NAMALWA (cell line): ENCODE measurements at places on chromosomes 13 and 19.
A peak's percentile ranks its signal among the peaks of the same experiment; 100 is the strongest.

DNA sequence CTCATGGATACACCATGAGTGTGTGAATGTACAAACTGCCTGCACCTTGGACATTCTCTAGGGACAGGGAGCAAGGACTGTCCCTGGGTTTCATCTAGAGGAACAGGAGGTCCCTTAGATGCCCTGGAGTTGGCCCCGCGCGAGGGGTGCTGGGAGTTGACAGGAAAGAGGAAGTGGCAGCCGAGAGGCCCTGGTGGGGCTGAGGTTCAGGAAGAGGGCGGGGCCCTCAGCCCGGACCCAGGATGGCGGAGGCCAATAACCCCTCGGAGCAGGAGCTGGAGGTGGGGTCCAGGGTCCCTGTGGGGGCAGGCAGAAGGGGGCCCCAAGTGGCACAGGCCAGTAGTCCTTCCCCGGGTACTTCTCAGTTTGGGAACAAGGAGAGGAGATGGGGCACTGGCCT lies 6.9 kb downstream of the PKN1 start:
- peak; percentile 85 for DNase-seq

- DNase-seq, result no peak
Observed at GRCh38 chr19:7779631-7780486, 16.8 kb downstream of the CLEC4M start.

- DNase-seq, result no peak
Observed at GRCh38 chr13:37338726-37339385, 233.4 kb upstream of the CSNK1A1L start.

DNA sequence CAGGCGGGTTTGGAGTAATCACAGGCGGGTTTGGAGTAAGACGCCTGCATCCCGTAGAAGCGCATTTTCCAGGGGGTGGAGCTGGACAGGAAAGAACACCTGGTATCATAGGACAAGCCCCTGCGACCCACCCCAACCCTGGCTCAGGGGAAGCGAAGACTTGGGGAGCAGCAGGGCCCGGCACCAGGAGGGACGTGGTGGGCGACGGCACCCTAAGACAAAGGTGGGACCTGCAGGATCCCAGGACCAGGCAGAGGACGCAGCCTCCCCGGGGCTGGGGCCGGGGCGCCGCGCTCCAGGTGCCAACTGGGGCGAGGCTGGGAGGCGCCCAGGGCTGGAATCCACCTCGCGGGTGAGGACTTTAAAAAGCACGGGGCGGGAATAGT lies 520 bp downstream of the ZNF600 start:
- DNase-seq, result no peak

GRCh38 chr19:7242601-7243258 lies 51.5 kb downstream of the INSR start:
- peak; percentile 90 for DNase-seq

DNA sequence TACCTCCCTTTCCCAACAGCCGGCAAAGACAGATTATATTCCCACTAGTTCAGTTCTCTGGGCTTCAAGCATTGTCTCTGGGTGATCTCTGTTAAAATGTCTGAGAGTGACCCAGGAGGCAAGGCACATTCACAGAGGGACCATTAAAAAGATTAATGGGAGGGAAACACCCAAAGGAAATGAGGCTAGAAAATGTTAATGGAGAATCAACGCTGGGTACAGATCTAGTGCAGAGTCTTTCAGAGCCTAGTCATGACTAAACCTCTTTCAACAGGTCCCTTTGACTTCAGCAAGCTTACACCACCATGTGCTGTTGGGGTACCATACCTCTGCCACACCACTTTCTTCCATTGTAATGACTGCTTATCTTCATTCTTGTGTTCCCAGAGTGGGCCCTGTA lies 358.6 kb downstream of the DCT start:
- no peak for DNase-seq

- no peak for DNase-seq
Observed at GRCh38 chr19:16233836-16234551, 36.3 kb downstream of the AP1M1 start.

DNA sequence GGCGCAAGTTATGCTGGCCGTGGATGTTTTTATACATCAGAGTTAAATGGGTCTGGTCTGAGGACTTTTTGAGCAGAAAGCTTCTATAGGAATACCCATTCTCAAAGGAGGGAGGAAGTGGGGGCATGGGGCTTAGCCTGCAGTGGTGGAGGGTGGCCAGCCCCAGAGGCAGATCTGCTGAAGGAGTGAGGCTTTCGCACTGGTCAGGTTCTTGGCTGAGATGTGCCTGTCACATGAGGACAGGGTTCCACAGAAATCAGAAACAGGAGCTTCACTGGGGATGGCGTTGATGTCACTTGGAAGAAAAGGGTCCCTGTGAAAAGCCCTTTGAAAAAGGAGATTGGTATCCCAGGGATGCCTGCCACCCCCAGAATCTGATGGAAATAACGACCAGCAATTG lies 100.7 kb upstream of the MCF2L start:
- DNase-seq, result no peak

- DNase-seq, result no peak
Observed at GRCh38 chr13:108409730-108410129, 140.2 kb downstream of the TNFSF13B start.

GRCh38 chr19:48549380-48549779 lies 2.6 kb upstream of the SULT2B1 start:
- DNase-seq, result no peak

GRCh38 chr19:29576046-29576606 lies 30.0 kb upstream of the POP4 start:
- no peak for DNase-seq

- no peak for DNase-seq
Observed at GRCh38 chr19:29676586-29676985, 11.3 kb downstream of the PLEKHF1 start.

DNA sequence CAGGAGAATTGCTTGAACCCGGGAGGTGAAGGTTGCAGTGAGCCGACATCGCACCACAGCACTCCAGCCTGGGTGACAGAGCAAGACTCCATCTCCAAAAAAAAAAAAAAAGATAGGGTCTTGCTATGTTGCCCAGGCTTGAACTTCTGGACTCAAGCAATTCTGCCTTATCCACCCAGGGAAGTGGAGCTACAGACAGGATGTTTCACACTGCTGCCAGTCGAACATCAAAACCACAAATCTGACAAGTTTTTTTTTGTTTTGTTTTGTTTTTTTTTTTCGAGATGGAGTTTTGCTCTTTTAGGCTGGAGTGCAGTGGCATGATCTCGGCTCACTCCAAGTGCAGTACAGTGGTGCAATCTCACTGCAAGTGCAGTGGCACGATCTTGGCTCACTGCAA lies 10.8 kb downstream of the XPO4 start:
- no peak for DNase-seq

GRCh38 chr19:48249502-48250014 lies 6.2 kb downstream of the CARD8 start:
- DNase-seq, result peak; percentile 47

DNA sequence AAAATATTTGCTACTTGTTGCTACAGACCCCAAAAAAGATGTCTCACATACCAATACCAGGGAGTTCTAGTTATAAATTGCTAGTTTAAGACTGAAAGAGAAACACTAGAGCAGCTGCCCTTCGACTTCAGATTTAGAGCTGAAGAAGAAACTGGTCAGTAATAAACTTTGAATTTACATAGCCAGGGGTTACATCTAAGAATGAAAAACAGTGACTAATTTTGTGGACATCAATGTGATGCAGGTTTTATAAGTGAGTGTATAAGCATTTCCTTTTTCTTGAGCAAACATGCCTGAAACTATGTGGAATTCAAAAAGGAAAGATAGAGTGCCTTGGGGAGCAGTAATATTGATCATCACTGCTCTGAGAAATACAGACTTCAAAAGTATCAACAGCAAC lies 724.9 kb upstream of the MIR17HG start:
- DNase-seq, result no peak

GRCh38 chr19:39546599-39546998 lies 6.6 kb upstream of the EID2 start:
- DNase-seq, result no peak

- no peak for DNase-seq
Observed at GRCh38 chr19:28471731-28472510, 741.0 kb downstream of the UQCRFS1 start.

GRCh38 chr19:1425102-1425837 lies 12.9 kb upstream of the RPS15 start:
- no peak for DNase-seq

GRCh38 chr19:4369888-4370260 lies 26.5 kb downstream of the MPND start:
- DNase-seq, result peak; percentile 69

DNA sequence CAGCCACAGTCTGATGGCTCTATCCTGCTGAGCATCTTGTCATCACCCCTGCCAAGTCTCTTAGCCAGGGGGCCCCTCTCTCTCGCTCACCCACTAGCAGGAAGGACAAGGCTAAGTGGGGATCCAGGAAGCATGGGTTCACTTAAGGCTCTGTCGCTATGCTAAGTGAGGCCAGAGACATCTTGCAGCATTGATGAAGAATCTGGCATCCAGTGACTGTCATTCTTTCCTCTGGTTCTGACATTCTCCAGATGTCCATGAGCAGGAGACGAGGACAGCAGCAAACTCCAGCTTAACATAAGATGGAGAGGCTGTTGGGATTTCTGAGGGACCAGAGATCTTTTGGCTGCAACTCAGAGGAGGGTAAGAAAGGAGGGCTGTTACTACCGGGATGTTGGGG lies 230.2 kb downstream of the TSHZ3 start:
- no peak for DNase-seq

- DNase-seq, result no peak
Observed at GRCh38 chr19:41427647-41428480, 690 bp upstream of the B3GNT8 start.

DNA sequence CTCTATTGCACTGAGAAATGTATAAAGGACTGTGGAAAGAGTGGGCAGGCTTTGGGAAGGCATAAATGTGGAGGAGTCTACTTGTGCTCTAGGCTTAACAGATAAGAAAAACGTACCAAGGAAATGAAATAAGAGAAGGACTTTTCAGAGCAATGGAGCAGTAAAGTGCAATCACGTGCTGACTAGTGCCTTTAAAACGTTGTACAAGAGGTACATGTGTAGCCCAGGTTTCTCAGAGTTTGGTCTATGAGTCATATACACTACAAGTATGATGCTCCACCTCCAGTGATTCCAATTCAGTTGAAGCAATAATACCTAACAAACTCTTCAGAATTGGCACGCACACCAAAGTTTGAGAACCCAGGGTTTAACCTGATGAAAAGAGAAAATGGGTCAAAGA lies 13.4 kb upstream of the FNDC3A start:
- DNase-seq, result no peak

- DNase-seq, result no peak
Observed at GRCh38 chr13:23609414-23609760, 39.2 kb downstream of the TNFRSF19 start.

DNA sequence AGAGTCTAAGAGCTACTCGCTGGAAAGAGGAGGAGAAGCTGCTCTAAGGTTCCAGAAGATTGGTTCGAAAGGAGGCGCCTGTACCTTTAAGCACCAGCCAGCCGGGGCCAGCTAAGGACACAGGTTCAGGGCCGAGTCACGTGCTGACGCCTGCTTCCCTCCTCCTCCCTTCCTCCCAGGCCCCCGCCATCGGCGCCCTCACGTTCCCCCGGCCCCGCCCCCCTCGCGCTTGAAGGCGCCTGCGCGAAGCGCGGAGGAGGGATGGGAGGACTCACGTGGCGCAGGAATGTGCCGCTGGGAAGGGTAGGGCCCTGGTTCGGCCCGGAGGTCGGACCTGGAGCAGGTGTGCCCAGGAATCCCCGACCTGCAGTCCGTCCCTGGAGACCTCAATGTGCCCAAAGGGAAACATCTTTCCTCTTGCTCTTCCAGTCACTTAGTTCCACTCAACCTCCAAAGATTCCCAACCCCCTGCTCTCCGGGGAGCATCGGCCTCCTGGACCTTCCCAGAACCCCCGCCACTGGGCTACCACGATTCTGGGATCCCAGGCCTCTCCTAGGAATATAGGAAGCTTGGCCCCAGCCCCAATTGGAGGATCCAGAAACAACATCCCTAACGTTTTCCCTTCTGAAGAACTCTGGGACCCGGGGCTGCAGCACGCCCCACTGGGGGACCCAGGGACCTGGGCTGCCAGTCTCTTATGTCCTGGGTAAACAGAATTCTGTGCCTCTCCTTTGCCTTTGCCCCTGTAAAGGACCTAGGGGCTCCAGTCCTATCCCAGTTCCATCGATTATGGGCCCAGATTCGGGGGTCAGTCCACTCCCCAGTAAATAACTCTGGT lies 2.5 kb downstream of the DBP start:
- peak; percentile 93 for DNase-seq

GRCh38 chr13:92491839-92492238 lies 734.8 kb upstream of the GPC6 start:
- DNase-seq, result no peak

DNA sequence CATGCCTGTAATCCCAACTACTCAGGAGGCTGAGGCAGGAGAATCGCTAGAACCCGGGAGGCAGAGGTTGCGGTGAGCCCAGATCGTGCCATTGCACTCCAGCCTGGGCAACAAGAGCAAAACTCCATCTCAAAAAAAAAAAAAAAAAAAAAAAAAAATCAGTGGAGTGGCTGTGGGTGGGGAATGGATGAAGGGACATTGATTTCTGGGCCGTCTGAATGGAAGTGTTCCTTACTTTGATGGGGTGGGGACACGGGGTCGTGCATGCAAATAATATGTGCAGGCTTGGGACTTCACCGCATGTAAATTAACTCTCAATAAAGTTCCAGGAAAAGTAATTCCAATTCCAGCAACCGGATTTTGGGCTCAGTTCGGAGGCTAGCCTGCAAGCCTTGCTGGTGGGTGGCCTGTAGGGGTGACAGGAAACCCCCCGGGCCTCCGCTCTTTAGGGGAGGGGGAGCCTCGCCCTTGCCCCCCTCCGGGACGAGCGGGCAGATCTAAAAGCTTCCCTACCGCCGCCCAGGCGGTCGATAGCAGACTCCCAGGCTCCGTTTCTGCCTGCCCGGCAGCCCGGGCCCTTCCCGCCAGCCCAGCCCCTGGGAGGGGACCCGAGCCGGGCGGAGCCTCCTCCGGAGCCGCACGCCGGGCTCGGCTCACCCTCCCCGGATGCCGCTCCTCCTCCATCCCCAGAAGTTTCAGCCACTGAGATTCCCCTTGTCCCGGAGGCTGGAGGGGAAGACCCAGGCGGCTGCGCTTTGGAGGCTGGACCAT lies 48.0 kb upstream of the ADGRE5 start:
- DNase-seq, result no peak

DNA sequence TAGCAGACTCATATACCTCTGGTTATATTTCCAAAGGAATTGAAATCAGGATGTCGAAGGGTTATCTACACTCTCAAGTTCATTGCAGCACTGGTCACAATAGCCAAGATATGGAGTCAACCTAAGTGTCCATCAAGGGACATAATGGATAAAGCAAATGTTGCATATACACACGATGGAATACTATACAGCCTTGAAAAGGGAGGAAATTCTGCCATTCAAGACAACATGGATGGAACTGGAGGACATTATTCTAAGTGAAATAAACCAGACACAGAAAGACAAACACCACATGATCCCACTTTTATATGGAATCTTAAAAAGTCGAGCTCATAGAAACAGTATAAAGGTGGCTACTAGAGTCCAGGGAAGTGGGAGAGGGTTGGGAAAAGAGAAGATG lies 13.6 kb upstream of the ERCC1 start:
- DNase-seq, result no peak
